ENCODE measurements at places on chromosomes 1 and 21. TPM values are rescaled to one million over a fixed set of nuclear protein-coding genes. Genes with fewer than 3 reads are reported as not detected.
A peak's percentile ranks its signal among the peaks of the same experiment; 100 is the strongest.

SLX9 gene
- total RNA-seq: 77.4 TPM

- DNase-seq: no peak
Measured at GRCh38 chr1:92872719-92873118, 40.9 kb downstream of the RPL5 start.

- no peak for DNase-seq
Measured at GRCh38 chr1:175297291-175297690, 104.7 kb upstream of the KIAA0040 start.

TLCD4 gene
- 47.7 TPM for total RNA-seq

DNA sequence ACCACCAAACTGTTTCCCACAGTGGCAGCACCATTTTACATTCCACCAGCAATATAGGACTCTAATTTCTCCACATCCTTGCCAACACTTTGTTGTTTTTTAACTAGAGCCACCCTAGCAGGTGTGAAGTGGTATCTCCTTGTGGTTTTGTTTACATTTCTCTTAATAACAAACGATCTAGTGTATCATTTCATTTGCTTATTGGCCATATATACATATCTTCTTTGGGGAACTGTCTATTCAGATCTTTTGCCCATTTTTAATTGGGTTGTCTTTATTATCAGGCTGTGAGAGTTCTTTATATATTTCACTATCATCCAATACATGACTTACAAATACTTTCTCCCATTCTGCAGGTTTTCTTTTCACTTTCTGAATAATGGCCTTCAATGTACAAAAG lies 18.0 kb downstream of the TRIM33 start:
- DNase-seq: no peak

ISG15 gene
- 13.3 TPM for total RNA-seq

DNA sequence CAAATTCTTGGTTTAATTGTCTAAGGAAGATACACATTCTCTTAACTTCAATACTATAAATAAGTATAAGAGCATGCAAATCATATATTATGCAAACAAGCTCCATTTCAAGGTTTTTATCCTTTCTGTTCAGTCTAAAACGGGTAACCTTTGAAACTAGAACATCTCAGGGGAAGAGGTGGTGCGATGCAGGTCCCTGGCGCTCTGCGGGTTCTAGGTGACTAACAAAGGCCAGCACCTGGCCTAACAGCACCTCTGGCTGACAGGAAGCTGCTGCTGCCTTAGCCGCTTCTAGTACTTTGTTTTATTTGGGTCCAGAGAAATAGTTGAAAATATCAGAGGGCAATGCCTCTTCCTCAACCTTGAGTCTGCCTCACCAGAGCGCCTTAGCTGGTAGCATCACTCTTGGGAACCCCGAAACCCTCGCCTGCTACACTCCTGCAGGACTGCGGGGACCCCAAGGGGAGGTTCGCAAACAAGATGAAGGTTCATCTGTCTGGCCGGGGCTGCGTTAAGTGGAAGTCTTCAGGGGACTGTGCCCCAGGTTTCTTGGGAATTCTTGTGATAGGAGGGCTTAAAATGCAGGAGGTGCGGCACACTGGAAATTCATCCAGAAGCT lies 45.5 kb downstream of the PRDM15 start:
- peak; percentile 25 for DNase-seq

OR2L13 gene
- total RNA-seq: not detected

DNA sequence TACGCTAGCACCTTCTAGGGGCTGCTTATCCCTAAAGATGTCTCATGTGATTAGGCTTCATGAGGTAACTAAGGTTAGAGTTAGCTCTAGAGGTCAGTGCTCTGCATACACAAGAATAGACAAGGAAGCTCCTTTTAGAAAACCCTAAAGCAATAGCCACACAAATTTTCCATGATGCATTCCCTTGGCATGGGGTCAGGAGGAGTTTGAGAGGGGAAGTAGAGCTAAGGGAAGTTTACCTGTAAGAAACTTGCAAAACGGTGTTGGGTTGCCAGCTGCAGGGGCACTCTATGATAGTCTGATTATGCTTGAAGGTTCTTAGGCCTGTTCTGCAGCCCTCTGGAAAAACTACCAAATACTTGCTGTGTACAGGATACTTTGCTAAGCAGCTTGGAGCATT lies 39.0 kb upstream of the A3GALT2 start:
- DNase-seq: no peak

DNA sequence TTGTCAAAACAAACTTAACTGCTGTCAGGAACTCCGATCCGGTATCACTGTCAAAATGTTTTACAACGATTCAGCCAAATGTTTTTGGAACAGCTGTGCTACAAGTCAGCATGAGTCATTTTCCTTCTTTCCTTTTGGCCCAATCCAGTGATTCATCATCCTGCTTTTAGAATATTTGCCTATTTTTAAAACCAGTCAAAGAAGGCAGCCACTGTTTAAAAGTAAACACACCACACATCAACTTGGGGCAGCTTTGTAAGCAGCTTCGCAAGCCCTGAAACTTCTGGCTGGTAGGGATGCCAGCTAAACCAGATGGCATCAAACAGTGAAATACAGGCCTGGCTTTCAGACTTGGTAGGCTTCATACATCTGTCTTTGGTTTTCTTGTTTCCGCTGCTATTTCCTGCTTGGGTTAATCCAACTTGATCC lies 14.9 kb downstream of the MAP3K7CL start:
- DNase-seq: no peak

DNA sequence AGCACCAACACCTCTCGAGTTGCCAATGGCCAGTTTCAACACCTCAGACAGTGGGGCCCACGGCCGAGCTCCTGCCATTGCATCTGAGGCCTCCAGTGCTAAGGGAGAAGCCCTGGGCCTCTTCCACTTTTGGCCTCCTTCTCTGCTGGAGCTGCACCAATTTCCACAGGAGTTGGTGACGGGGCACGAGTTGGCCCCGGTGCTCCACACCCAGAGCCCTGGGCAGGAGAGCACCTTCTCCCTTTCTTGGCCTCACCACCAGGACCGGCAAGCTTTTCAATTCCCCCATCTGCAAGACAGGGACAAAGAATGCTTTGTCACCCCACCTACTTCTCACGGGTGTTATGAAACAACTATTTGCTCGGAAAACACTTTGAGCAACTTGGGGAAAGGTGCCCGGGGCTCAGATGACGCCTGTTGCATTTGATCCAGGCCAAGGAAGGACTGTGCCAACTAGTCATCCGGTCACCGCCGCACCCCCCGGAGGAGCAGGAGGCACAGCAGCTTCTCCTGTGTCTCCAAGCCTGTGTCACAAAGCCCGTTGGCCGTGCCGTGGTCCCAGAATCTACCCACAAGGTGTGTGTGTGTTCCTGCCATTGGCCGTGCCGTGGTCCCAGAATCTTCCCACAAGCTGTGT lies 55.2 kb downstream of the TOMM20 start:
- peak; percentile 71 for DNase-seq

SV2A gene
- total RNA-seq: 0.32 TPM

SPOCD1 gene
- not detected for total RNA-seq

DNA sequence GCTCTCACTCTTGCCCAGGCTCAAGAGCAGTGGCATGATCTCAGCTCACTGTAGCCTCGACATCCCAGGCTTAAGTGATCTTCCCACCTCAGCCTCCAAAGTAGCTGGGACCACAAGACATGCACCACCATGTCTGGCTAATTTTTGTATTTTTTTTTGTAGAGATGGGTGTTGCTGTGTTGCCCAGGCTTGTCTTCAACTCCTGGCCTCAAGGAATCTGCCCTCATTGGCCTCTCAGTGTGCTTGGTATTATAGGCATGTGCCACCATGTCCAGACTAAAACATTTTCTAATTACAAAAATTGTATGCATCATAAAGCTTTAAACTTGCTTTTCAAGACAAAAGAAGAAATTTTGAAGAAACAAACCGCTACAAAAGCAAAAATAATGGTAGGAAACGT lies 20.1 kb downstream of the CBR1 start:
- DNase-seq: no peak

GRCh38 chr1:228842094-228842775 lies 107.0 kb downstream of the RHOU start:
- no peak for DNase-seq

DNA sequence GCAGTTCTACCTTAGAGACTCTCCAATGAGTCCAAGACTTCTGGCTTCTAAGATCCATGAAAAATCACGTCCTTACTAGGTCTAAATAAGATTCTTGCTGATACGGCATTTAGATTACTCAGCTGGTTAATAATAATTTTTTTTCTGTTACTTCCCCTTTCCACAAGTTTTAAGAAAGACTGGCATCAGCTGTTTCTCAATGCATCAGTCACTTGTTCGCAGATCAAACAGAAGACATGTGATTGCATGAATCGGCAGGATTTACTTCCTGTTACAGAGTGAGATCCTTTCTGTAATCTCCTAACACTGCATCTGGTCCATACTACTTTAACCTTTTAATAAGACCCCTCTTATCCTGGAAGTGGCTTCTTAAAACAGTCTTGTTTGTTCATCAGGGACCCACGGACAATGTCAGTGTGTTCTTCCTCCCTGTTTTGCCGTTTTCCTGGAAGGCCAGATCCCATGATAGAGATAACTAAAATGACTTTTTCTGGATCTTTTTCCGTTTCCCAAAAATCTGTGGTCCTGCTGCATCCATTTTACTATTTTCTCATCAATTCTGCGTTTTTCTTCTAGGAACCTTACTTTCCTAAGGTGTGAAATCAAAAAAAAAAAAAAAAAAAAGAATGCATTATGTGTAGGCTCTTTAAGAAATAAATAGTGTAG lies 6.1 kb downstream of the NPL start:
- DNase-seq: no peak

GRCh38 chr1:83756984-83757717 lies 241.8 kb downstream of the TTLL7 start:
- DNase-seq: no peak

DNA sequence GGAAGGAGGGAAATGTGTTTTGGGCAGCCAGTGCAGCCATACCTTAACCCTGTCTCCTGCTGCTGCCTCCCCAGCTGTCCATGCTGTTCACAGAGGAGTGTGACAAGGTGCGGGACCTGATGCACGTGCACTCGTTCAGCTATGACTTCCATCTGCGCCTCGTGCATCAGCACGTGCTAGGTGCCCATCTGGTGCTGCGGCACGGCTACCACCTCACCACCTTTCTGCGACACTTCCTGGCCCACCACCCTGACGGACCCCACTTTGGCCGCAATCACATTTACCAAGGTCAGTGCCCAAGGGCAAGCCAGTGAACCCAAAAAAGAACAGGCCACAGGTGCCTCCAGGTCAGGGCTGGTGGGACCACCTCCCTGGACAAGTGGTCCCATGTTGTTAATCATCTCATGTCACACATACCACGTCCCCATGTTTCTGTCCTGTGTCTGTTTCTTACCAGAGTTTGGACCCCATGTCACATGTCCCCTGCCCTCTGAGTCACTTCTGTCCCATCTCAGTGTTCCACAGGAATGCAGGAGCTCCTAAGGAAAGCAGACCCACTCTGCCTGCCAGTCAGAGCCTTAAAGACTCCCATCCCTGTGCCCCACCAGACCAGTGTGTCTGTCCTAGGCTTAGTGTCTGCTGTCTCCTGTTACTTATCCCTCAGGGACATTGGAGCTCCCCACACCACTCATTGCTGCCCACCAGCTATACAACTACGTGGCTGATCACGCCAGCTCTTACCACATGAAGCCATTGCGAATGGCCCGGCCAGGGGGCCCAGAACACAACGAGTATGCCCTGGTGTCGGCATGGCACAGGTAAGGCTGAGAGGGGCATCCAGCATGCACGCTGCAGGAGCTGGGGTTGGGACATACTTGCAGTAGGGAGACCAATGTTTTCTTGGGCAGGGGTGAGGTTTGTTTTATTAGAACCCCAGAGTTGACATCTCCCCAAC lies 6.6 kb downstream of the HYI start:
- no peak for DNase-seq

GRCh38 chr1:168121401-168122011 lies 15.2 kb downstream of the GPR161 start:
- DNase-seq: peak; percentile 90

KANK4 gene
- total RNA-seq: 0.38 TPM

GRCh38 chr21:22795644-22796043 lies 1797.4 kb downstream of the NCAM2 start:
- no peak for DNase-seq

DNA sequence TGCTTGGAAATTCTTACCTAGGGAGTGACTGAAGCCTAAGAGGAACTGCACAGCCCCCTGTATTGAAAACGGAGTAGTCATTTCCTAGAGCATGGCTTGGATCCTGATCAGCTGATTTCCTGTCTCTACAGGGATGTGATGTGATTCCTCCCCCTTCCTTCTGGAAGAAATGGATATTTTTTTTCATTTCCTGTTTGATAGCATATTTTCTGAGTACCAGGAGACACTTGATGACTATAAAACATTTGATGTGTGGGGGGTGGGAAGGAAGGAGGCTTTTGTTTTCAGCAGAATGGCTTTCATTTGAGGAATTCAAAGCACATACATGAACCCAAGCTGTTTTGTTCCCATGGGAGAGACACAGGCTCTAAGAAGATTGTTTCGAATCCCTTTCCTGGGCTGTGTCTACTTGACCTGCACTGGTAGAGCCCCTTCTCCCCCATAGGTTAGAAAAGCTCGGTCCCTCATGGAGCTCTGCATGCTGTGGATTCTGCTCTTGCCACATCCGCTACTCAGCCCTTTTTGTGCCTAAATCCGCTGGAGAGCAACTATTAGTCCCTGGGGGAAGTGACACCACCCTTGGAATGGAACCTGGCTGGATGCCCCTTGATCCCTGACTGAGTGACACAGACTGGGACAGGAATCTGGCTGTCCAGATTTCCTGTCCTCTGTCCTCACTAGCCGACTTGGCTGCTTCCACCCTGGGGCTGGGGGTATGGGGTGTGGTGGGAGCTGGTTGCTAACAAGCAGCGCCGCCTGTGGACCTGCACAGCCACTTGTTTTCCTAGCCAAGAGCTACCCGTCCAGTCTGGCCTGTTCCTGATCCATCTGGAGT lies 71.8 kb upstream of the MACF1 start:
- DNase-seq: peak; percentile 79

- peak; percentile 42 for DNase-seq
Measured at GRCh38 chr1:2248127-2248826, 20.2 kb downstream of the SKI start.

IGSF21 gene
- total RNA-seq: 0.89 TPM

GABRD gene
- total RNA-seq: 0.43 TPM

DNA sequence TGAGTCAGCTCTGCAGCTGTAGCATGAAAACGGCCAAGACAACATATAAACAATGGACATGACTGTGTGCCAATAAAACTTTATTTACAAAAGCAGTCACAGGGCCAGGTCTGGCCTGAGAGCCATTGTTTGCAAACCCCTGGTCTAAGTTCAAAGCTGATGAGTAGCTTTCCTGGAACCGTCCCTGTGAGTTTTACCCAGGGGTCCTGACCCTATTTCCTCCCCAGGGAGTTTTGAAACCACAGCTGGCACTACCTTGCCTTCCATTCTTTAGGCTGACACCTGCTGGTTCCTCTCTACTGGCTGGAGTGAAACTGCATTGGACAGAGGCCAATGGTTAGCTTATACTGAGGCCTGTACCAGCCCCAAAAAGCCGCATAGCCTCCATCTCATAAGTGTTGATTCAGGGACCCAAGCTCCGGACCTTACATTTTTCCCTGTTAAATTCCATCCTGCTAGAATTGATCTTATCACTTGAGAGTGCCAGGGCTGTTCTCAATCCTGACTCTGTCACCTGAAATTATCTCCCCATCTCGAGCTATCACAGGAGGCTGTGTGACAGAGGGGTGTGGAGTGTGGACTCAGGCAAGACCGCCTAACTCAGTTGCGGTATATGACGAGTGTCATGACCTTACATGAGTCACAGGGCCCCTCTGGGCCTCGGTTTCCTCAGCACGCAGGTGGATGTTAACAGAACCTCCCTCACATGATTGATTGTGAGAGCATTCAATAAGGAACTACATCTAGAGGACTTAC lies 343.6 kb downstream of the NPHP4 start:
- no peak for DNase-seq

All from Right ventricle myocardium superior (tissue), 1 donor.